ENCODE measurements at places on chromosomes 6 and 20.

DNA sequence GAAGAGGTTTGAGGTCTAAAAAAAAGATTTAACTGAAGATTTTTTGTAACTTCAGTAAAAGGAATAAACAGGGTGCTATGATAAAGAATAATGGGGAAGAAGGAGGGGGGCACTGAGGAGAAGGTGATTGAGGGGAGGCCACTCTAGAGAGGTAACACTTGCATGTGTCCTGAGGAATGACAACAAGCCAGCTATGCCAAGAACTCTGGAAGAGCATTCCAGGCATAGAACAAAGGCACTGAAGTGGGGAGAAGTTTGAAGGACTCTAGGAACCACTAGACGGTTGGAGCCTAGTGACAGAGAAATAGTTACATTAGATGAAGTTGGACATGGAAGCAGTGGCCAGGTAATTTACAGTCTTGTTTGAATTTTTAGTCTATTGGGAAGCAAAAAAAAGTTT, 10.8 kb upstream of the SF3B5 start:
- no peak for DNase-seq

DNA sequence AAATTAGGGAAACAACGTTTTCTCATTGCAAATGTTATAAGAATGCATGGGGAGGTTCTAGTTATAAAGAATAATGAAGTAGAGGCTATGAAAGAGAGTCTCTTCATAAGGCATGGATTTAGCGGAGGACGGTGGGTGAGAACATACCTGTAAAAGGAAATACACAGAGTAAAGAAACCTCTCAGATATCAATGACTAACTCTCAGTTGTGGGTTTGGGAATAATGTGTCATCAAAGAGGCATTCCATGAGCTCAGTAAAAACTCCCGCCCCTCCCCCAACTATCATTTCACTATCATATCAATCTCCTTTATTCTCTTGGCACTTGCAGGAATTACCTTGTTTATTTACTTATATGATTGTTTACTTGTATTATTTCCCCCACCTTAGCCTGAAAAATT, 695.4 kb downstream of the PTPRT start:
- DNase-seq: no peak

- peak; percentile 36 for DNase-seq
Observed at GRCh38 chr20:36435592-36436541, 105.5 kb upstream of the MYL9 start.

DNA sequence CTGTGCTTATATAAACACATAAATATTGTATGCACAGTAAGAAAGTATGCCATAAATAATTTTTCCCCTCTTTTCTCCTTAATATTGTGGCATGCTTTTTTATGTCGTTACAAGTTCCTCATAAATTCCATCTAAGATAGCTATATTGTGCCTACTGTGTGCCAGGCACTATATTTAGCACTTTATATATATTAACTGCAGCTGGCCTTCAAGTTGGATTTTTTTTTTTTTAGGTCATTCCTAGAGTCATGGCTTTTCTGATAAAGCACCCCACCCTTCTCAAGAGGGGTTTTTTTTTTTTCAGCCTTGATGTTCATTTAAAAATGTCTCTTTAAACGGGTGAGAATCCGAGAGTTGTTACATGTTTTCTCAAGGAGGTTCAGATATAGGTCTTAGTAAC, 42.8 kb upstream of the RNF8 start:
- no peak for DNase-seq

DNA sequence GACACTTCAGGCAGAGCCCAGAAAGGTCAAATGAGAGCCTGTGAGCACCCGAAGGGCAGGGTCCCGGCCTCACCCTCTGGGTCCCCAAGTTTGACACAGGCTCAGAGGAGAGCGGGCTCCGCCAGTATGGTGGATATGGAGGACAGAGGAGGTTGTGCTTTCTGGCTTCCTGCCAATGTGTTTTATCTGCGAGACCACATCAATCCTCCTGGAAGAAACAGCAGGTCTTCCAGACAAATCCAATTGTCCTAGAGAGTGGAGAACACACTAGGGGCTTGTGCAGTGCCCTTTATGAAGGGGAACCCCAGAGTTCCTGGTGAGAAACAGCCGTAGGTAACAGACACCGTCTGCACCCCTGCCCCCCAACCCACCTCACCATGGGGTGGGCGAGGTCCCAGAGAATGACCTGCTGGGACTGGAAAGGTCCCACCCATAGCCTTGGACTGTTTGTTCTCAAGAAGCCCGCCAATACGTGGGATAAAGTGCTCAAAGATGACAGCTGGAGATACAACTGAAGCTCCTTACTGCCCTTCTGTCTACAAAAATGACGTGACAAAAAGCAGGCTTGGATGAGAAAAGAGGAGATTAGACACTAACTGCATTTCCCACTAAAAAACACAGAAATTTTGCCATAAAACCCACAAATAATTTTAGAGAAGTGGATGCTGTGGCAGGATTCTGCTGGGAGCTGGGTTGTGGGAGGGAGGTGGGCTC, 23.9 kb upstream of the SSTR4 start:
- DNase-seq: no peak

- DNase-seq: no peak
Observed at GRCh38 chr6:117558818-117559217, 43.5 kb downstream of the GOPC start.

- DNase-seq: no peak
Observed at GRCh38 chr6:163728442-163729126, 314.1 kb downstream of the QKI start.

DNA sequence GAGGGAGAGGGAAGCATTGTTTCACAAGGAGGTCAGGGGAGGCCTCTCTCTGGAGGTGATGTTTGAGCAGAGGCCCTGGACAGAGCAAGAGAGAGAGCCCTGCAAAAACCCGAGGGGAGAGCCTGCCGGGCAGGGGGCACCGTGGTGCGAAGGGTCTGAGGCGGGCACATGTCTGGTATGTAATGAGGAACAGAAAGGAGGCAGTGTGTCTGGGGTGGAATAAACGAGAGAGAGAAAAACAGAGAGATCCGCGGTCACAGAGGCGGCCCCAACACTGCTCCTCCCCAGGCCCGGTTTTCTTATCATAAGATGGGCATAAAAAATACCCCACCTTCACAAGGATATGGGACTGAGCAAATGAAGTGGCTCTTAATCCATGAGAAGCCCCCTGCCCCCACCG, 119.2 kb downstream of the PREX1 start:
- no peak for DNase-seq

DNA sequence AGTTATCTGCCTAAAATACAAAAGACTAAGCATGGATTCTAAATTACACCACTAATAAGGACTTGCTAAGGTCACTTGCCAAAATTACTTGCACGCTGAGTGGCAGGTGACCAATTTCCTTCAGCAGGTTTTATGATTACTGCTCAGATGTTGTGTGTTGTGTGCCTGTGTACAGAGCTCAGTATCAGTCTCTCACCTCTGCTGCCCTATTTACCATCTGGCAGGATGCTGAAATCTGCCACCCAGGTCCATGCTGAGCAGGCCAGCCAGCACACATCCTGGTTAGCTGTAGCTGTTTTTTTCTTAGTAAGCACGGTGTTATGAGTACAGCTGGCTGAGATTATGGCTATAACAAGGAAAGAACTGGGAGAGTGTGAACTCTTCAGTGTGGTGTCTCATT, 34.0 kb downstream of the ELOVL4 start:
- DNase-seq: no peak

GRCh38 chr6:106533054-106533453, 96.2 kb downstream of the RTN4IP1 start:
- no peak for DNase-seq

- DNase-seq: no peak
Observed at GRCh38 chr20:62655282-62656196, 13.2 kb downstream of the SLCO4A1 start.

DNA sequence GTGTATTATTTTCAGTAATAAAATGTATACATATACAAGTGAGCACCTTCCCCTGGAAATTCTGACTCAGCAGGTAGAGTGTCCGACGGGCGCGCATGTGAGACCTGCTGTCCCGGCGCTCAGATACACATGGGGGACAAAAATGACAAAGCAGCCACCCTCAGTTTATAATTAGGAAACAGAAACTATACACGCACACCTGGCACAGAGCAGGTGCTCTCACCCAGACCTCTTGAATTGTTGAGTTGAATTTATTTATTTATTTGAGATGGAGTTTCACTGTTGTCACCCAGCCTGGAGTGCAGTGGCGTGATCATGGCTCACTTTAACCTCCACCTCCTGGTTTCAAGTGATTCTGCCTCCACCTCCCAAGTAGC, 180.4 kb downstream of the ZDHHC14 start:
- DNase-seq: no peak

DNA sequence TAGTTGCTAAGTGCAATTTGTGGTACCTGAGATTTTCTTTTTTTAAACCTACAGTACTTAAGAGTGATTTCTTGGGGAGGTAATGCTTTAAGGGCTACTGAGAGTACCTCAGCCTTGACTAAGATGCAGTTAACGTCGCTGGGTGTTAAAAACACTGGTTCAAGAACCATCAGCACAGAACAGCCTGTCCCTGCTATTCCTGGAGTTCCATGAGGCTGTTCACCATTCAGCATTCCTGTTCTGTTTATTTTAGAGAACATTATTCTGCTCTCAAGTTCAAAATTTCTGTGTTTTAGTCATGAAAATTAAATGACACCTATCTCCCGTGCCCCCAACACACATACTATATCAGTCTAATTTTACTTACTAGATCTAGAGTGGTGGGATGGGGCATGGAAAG, 1.7 kb upstream of the PRELID3B start:
- no peak for DNase-seq

DNA sequence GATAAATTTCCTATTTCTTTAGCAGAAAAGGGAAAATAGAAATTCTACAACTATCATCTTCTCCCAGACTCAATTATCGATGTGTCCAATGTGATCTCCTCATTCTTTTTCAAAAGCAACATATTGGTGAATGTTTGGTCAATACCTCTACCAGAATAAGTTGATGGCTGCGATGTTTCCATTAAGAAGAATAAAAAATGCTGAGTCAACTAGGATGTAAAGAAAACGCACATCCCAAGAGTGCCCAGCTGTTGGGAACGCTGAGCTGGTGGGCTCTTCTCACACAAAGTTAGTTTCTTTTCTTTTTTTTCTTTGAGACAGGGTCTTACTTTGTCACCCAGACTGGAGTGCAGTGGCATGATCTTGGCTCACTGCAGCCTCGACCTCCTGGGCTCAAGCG, 39.8 kb downstream of the RAMACL start:
- DNase-seq: no peak

DNA sequence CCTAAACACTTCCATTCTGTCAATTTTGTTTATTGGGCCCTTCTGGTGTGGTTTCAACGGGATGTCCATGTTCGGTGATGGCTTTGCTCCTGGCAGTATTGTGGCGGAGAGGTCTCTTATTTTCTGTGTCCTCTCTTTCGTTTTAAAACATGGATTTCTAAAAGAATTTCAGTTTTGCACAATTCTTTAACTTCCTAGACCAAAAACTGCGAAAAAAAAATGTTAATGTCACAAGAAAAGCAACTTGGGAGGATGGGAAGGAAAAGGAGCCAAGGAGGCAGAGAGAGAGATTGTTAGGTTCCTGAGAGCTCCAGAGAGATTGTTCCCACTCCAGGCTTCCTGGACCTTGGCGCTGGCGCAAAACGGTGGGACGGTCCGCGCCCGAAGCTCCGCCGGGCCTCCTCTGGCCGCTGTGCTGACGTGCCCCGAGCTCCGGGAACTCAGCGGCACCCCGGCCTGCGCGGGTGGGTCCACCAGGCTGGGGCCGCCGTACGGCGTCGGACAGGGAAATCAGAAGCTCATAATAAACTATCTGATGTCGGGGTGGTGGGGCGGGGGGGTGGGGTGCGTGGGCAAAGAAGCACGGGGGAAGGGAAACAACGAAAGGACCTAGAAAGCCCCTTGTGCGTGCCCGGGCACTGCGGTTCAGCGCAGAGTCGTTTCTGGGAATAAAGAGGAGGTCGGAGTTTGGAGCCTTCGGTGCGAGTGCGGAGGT, 951 bp upstream of the OLIG3 start:
- DNase-seq: no peak

- no peak for DNase-seq
Observed at GRCh38 chr6:167705211-167705750, 121.4 kb upstream of the AFDN start.

- DNase-seq: no peak
Observed at GRCh38 chr20:46583411-46584214, 33.2 kb upstream of the OCSTAMP start.

DNA sequence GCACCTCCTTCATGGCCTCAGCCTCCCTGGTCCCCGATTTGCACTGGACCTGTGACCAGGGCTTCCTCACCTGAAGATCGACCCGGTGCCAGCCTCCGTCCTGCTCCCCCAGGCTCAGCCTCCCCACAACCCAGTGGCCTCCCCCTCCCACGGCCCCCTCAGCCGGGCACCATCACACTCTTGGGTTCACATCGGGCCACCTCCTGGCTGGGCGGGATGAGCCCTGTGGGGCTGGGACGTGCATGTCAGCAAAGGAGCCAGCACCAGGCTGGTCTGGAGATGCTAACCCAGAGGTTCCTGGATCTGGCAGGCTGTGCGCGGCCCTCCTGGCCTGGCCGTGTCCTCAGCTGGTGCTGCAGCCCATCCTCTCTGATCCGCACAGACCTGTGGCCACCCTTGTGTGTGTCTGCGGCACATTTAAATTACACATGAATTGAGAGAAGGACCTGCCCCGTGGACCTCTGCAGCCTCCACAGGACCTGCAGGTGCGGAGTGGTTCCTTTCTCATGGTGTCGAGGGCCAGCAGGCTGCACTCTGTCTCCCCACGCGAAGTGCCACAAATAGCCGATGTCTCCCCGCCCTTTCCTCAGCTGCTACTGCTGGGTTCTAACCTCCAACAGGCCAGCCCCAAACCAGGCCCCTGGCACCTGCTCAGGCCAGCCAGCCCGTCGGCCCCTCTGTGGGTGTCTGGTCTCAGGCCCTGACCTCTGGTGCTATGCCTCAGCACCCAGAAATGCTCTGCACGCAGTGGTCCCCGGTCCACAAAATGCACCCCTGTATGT, 237.5 kb downstream of the ERMARD start:
- no peak for DNase-seq

DNA sequence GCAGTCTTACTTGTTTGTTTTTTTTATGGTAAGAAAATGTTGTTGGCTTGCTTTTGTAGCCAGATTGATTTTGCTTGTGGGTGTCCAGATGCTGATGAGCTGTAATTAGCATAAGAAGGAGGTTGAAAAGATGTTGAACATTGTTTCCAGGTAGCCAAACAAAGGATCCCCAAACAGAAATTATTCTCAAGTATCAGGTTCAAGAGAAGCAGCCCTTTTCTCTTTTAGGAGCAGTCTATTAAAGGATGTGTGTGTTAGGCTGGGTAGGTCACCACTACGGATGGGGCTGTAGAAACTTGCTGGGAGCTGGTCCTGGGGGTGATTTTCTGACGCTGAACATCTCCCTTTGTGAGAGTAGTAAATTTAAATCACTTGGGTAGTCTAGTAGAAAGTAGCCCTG, 86.9 kb upstream of the VSTM2L start:
- no peak for DNase-seq

GRCh38 chr6:31172973-31173384, 2.5 kb upstream of the POU5F1 start:
- DNase-seq: no peak

DNA sequence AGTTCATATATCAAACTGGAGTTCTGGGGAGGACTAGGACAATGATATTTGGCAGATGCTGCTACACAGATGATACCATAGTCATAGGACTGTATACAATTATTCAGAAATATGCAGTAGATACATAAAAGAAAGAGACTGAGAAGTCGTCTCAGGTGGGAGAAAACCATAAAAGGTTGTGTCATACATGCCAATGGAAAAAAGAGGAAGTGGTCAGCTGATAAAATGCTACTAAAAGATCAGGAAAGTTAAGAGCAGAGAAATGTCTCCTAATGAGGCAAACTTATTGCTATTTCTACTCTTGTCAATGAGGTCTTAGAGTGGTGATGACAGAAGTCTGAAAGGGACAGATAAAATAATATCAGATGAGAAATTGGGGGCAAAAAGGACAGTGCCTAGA, 407.6 kb downstream of the COL12A1 start:
- DNase-seq: no peak
